GM03348 (cell line): ENCODE measurements at places on chromosomes 2 and 18.

DNA sequence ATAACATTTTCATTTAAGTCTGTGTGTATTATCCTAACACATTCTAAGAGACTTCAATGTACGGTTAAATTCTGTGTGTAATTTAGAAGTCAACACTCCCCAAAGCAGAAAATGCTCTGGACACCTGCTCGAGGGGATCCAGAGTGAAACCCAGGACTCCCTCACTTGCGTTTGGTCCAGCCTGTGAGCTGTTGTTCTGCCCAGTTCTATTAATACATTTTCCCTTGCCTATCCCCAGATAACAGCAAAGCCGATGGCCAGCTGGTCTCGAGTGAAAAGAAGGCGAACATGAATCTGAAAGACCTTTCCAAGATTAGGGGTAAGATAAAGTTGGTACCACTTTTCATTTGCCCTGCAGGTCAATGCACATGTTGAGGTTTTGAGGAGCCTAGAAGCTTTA is 31.0 kb upstream of the SP100 start:
- no peak for DNase-seq

- DNase-seq, result peak; percentile 63
Observed at GRCh38 chr2:181891966-181892798, 652 bp downstream of the ITPRID2 start.

DNA sequence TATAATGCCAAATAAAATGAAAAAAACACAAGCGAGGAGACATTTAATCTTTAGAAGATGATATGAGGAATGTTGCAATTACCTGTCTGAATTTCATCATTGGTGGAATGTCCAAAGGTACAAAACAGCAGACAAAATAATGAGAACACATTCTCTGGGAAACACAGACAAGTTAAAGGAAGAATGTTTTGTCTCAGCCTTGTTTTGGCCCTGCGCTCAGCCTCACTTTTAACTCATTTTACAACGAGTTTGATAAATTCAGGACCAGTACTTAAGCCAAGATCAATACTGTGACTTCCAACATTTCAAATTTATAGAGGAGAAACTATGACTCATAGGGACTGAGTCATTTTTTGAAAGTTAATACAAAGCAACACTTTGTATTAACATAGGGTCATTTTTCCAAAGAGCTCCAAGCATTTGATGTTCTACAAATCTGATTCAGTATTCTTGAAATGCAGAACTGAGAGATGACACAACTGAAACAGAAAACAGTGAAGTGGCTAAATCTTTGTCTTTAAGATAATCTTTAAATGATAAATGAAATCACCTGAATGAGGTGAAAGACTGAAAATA is 833.2 kb upstream of the CHAC2 start:
- DNase-seq, result peak; percentile 6

- DNase-seq, result peak; percentile 41
Observed at GRCh38 chr2:198273660-198274059, 469.3 kb downstream of the PLCL1 start.

DNA sequence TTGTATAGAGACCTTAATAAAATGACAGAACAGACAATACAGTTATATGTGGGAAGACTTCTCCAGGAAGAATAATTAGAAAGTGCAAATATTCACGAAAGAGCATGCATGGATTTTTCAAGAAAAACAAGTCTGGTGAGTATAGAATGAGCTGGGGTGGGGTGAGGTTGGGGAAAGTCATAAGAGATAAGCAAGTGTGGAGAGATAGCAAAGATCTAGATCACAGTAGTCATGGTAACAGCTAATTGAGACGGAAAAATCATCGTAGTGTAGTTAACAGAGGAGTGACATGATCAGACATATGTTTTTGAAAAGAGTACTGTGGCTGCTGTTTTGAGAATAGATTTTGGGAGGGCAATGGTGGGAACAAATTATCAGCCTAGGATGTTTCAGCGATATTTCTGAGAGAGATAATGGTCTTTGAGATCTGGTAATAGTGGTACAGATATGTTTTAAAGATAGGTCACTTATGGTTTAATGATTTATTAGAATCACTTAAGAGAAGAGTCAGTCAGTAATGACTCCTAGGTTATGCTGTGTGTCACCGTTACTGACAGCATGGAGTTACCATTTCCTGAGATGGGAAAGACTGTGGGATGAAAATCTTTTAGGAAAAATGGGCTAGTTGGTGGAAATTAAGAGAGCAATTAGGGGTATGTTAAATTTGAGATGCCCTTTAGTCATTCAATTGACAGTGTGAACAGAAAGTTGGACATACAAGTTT is 248.5 kb upstream of the SLC8A1 start:
- DNase-seq, result no peak

DNA sequence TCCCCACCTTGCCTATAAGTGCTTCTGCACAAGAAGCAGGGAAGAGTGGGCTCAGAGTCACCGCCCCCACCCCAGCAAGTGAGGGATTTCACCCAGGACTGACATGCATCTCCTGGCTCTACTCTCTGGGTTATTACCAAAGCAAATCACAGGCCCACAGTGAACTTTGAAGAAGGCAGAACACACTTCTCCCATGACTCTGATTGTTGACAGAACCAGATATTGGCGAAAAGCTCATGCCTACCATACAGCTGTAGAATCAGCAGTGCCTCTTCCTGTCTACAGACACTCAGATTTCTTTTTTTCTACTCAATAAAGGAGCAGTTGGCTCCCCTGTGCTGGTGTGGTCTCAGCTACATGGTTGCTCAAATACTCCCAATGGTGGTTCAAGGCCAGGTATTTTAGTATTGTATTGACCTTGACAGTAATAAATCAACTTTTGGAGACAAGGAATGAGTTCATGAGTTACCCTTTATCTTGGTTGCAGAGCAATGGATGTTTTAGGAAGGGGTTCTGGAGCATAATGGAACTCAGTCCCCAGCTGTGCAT is 512.9 kb upstream of the ID2 start:
- DNase-seq, result no peak

DNA sequence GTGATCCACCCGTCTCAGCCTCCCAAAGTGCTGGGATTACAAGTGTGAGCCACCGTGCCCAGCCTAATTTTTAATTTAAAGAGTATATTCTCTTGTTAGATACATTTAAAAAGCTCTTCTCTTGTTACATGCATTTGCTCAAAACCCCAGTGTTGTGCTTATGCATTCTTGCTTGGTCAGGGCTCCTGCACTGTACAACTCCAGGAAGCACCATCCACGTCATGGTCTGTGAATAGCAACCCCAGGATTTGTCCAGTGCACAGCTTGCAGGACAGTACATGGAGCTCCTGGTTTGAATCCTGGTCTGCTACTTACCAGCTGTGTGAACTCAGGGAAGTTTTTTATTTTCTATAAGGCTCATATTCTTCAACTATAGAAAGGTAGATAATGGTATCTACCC is 80.8 kb downstream of the MDH1 start:
- no peak for DNase-seq

GRCh38 chr2:42795841-42796301 is 3.5 kb upstream of the HAAO start:
- no peak for DNase-seq

GRCh38 chr2:63189026-63189425 is 138.4 kb downstream of the OTX1 start:
- peak; percentile 69 for DNase-seq

GRCh38 chr2:231360881-231361371 is 34.6 kb upstream of the B3GNT7 start:
- no peak for DNase-seq

DNA sequence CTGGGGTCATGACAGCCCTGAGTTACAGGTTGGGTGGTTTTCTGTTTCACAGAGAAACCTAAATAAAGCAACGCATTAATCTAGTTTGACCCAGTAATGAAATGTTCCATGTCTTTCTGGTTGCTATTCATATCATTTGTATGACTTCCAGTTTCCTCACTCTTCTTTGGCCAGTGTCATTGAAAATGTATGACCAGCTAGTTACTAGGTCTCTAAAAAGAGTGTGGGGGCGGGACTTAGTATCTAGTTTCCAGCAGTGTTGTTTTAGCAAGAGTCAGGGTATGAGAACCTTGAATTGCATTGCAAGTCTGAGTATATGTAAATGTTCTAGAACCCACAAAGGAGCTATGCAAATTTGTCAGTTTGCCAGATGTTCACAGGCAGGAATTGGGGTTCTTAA is 47.7 kb downstream of the SLC9A2 start:
- no peak for DNase-seq

DNA sequence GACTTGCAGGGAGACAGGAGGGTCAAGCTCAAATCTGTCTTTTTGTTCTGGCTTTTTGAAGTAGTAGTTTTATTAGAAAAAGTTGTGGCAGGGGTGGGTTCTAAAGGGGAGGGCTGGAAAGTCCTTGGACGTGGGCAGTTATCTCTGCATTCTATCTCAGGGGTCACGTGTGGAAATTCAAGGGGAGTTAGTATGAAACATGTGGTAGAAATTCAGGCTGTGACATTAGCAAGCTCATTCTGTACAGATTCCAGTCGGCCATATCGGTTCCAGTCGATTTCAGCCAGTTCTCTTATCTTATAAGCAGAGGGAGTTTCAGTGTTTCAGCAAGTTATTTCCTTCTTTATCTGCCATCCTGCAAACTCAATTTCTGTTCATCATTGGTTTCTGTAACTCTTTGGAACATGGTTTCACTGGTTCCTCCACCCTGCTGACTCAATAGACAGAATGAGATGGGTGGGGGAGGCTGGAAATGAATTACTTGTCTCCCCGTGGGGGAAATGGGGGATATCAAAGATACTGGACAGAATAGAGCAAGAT is 53.0 kb downstream of the RAB27B start:
- no peak for DNase-seq

DNA sequence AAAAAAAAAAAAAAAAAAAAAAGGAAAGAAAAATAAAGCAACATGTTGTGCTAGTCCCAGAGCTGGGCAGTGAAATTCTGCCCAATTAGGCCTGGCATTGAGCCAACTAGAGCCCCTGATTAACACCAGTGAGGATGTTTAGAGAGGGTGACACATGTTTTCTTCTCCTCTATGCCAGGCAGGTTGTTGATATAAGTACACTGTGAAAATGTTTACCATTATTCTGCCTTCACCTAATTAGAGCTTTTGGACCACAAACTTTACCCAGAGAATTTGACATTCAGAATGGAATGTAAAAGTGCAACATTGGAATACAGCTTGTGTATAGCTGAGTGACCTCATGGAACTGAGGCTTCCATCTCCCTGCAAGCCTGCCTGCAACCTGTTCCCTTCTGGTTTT is 95.9 kb upstream of the MSH2 start:
- DNase-seq, result no peak

DNA sequence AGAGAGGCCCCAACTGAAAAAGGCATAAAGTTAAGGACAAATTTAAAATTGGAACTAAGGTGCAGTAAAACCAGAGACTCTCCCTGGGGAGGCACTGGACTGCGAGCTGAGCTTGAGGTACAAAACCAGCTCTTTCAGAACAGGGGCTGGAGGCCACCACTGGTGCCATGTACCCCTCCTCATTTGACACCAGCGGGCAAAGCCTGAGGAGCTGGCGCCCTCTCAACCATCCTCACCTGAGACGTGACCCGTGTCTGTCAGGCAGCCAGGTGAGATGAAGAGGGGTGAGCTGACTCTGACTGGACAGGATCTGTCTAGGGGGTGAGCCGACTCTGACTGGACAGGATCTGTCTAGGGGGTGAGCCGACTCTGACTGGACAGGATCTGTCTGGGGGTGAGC is 68.5 kb downstream of the TMEM18 start:
- no peak for DNase-seq

DNA sequence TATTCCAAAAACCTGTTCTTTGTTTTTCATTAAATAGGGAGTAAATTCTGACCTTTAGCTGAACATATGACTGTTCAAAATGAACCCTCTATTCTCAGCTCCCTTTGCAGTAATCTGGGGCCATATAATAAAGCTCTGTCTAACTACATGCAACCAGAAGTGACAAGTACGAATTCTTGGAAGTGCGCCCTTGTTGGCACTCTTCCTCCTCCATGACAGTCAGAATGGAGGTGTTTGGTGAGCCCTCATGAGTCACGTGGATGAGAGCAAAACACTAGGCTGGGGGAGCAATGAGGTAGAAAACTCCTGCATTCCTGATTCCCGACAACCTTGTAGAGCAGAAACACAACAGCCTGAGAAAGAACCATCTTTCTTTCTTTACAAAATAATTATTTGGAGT is 552.9 kb downstream of the FBXO15 start:
- no peak for DNase-seq

- DNase-seq, result no peak
Observed at GRCh38 chr2:84048964-84049363, 410.1 kb downstream of the SUCLG1 start.

GRCh38 chr2:203126996-203127395 is 111.8 kb upstream of the CYP20A1 start:
- peak; percentile 51 for DNase-seq

DNA sequence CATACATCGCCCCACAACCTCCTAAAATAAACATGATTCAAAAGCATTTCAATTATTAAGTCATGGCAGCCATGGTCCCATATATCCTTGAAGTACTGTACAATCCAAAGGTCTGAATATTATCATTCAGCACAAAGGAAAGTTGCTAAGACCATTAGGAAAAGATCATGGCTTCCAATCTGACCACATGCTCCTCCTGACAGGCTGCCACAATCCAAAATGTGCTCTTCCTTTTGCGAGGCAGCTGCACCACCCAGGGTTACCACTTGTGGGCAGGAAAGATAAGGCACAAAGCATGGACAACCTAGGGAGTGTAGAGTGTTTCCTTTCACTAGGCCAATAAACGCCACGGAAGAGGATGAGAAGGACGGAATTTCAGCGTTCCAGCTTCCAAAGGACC is 5.4 kb downstream of the BOLA3 start:
- no peak for DNase-seq

- DNase-seq, result peak; percentile 70
Observed at GRCh38 chr2:90069290-90069894, 1377.9 kb downstream of the RPIA start.

GRCh38 chr18:37955201-37955600 is 389.6 kb upstream of the CELF4 start:
- DNase-seq, result no peak

DNA sequence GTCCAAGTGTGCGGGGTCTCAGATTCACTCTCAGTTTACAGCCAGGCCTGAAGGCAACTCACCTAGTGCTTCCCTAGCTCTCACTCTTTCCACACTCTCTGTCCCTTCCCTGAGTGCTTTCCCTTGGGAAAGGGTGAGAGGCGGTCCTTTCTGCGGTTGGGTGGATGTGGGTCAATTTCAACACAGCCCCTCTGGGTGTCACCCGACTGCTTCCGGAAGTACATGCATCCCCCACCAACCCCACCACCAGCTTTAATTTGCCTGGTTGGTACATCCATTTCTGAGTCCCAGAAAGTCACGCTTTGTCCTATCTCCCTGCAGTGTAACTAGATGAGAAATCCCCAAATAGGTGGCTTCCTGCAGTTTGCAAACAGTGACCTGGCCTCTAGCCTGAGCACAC is 307.3 kb upstream of the MEIS1 start:
- no peak for DNase-seq

- DNase-seq, result no peak
Observed at GRCh38 chr2:144686518-144687215, 166.7 kb upstream of the ZEB2 start.
